ENCODE measurements at places on chromosomes 16 and 17.

GRCh38 chr16:68015681-68016080 is at the start of gene DPEP2NB:
Gene DPEP2NB, minus strand, starts transcription at chr16:68015911. Its CDS starts 141 bp downstream, at chr16:68015770.
- DNase-seq = no peak

DNA sequence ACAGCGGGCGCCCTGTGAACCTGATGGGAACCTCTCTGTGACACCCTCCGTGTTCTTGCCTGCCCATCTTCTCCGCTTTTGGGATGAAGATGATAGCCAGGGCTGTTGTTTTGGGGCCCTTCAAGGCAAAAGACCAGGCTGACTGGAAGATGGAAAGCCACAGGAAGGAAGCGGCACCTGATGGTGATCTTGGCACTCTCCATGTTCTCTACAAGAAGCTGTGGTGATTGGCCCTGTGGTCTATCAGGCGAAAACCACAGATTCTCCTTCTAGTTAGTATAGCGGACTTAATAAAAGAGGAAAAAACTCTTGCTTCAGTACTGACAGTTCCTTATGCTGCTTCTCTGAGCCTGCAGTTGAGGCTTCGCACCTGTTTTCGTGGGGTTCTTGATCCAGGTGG is 10.5 kb downstream of the CDK5RAP3 start:
- DNase-seq = no peak

DNA sequence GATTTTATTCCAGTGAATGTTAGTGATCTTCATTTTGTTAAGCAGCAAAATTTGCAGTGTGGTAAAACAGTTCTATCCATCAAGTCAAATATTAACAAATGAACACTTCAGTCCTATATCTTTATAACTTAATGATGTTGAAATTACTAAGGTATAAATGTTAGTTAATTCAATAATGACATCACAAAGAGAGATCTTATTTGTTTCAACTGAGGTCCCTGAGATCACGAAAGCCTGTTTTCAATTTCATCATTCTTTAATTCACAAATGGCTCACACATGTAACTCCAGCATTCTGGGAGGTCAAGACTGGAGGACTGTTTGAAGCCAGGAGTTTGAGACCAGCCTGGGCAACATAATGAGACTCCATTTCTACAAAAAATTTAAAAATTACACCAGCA is 13.9 kb downstream of the SMURF2 start:
- no peak for DNase-seq

GRCh38 chr16:73290258-73290657 is 242.3 kb upstream of the ZFHX3 start:
- no peak for DNase-seq

DNA sequence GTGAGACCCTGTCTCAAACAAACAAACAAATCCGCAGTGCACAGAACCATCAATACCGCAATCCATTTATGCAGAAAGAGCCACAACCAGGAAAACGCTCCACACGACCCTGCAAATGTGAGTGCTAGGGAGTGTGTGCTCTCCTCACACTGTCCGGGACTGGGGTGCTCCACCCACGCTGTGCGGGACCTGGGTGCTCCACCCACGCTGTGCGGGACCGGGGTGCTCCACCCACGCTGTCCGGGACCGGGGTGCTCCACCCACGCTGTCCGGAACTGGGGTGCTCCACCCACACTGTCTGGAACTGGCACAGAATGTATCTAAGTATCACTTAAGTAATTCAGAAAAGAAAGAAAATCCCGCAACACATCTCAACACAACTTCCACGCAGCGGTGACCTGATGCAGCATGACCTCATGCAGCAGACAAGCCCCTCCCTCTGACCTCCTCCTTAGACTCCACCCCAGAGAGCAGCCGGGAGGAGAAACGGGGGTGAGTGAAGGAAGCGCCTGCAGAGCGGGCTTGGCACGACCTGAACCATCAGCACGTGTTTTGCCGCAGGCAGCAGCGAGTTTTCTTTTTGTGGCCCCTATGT is 38.5 kb downstream of the ZNF276 start:
- DNase-seq = no peak

DNA sequence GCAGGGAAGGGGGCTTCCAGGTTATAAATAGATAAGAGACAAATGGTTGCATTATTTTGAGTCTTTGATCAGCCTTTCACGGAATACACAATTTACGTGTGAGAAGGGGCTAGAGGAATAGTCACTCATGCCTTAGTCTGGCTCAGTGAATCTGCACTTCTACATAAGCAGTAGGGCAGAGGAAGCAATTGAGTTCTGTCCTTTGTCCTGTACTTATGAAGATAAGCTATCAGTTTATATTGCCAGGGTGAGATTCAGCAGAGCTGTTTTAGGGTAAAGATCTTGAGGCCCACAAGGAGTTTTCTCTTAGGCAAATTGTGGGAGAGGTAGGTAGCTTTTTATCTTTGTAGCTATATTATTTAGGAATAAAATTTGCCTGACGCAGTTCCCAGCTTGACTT is 33.3 kb downstream of the TOM1L1 start:
- no peak for DNase-seq

DNA sequence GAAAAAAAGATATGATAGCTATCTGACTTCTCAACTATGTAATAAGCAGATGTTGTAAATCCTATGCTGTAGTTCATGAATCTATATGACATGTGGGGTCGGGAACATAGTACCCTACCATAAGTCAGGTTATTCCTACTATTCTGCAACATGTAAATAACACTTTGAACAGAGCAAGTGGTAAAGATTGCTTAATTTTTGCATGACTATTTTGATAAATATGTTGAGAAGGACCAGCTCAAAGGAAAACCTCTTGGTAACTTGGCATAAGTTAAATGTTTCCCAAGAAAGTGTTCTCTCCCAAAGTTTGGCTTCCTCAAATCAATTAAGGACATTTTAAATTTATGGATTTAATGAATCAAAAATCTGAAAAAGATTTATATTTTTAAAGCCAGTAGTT is 62.1 kb downstream of the ABHD15 start:
- no peak for DNase-seq

DNA sequence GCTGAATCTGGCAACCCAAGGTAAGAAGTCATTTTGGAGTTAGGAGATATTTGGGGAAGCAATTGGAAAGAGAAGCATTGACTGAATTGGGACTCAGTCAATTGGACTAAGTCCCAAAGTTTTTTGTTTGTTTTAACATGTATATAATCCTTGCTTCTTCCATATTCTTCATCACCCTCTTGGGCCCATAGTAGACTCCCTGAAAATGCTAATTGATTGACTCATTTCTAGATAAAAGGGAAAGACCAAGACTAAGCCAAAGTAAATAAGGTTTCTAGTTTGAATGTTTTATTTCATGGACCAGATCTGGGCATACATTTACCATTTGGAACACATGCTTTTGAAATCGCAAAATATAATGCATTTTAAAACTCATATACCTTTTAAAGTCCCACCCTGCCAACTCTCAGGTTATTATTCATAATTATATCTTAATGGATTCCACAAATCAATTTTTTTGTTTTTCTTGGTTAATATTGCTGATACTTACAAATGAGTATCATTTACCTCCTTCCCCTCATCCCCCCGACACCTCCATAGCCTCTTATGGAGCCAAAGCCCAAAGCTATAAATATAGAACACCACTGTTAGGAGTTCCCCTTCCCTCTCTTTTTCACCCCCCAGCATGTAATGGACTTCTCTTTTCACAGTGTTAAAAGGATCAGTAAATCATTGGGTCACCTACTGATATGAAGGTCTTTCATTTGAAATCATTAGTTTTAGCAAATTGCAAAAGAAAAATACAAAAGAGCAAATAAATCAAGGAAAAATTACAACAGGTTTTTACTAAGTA is 674.0 kb upstream of the SOX9 start:
- no peak for DNase-seq

DNA sequence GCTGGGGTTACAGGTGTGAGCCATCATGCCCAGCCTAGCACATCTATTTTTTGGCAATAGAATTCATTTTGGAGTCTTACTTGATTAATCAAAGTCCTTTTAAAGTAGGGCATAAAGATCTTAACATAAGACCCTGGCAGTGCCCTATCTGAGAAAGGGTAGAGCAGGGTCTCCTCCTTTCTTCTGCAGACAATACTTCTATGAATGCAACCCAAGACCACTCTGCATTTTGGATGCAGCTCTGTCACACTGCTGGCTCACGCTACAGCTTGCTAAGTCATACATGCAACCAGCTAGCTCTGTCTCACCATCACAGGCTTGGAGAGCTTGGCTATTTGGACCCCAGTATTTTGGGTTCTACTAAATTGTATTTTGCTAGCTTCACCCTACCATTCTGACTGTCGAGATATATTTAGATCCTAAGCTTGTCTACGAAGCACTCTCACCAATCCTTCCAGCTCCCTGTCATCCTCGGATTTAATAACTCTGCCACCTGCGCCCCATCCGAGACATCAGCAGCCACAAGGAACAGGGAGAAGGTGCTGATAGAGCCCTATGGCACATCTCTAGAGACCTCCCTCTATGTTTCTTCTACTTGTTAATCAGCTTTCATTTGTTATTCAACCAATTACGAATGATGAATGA is 45.1 kb downstream of the RBFOX3 start:
- no peak for DNase-seq

DNA sequence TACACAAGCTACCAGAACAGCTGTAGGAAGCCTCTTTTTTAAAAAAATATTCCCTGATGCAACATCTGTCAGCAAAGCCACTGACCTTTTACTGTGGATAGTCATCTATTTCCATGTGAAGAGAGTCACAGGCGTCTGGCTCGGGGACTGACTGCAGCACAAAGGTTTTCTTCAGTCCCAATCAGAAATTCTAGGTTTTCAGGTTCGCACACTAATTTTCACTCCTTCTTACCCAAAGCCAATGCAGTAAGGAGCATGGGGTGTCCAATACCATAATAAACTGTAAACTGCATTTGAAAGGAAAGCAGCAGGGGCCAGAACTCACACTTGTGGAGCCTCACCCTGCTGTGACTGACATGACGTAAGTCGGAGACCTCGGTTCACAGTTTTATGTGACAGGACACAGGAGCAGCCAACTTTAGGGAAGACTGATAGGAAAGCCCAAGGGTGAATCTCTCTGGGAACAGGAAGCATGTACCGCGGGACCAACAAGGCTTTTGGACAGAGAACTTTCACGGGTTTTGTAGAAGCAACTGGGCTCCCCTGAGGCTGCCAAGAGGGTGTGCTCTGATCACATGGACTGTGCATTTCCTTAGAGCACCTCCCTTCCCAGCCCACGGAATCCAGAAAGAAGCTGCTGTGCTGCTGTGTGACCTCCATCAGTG is 9.1 kb upstream of the TMEM100 start:
- no peak for DNase-seq

DNA sequence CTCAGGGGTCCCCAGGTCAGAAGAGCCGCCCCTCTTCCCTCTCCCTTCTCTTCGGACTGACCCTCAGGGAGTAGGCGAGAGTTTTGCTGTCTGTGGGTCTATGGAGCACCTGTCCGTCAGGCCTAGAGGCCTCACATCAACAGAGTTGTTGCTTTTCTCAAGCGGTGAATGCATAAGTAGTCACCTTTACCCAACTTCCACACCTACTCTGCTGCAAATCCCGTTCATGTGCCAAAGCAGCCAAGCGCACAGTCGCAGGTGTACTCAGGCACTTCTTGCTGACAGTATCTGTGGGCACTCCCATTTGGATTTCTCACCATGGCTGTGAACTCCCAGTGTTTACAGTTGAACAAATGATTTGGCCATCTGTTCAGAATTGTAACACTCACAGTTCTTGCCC is 4.0 kb upstream of the FA2H start:
- DNase-seq = no peak

DNA sequence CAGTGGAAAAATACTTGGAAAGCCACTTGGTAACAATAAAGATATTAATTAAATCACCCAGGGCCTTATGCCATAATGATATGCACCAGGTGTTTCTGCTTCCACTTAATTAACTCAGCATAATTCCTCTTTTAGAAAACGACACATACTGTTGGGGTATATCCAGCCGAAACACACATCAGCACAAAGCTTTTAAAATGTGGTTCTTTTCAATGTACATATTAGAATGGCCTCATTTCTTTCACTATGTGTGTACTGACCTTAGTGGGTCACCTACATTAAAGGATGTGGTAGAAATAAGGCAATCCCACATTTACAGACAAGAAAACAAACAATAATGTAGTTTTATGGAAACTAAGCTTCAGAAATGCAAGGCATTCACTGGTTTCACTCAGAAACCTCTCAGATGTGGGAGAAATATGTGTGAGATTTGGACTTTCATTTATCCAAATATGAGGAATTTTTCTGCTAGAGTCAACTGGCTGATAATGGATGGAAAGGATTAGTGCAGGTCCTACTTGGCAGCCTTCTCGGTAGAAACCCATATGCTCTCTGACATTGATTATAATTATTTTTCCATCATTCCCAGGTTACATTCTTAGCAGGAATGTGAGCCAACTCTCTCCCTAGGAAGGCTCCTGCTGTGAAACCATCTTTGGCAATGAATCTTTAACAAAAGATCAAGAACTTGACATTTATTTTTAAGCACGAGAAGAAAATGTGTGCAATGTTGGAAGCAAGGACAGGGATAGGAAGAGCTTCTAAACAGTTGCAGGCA is 66.7 kb upstream of the DHX40 start:
- no peak for DNase-seq

DNA sequence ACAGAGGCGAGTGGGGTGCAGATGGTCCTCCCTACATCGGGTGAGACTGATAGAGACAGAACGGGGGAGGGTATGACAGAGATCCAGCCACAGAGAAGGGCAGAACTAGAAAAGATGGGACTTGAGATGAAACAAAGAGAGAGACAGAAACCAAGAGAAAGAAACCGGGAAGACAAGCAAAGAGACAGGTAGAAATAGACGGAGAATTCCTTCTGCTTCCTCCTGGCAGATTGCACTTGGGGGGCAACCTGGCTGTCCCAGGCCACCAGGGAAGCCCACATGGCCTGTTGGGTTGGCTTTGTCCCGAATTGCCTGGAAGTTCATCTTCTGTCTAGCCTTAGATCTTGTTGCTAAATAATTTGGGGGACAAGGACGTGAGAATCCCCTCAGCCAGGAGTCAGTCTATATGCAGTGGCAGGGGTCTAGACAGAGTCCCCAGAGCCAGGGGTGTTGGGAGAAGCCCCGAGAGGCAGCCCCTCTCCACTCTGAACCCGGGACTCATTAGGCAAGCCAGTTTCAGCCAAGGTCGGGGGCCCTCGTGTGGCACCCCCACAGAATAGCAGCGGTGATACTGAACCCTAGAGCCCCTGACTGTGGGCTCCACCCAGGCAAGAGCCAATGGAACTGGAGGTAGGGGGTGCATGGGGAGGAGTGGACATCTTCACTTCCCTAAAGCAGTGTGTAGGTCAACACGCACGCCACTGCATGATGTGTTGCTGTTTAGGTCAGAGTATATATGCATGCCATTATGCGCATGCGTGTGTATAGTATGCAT is 627 bp upstream of the TSPOAP1 start:
- DNase-seq = no peak
